ENCODE measurements at places on chromosomes 1 and 21.

- DNase-seq = no peak
Observed at GRCh38 chr1:225812488-225813213, 2.7 kb downstream of the EPHX1 start.

DNA sequence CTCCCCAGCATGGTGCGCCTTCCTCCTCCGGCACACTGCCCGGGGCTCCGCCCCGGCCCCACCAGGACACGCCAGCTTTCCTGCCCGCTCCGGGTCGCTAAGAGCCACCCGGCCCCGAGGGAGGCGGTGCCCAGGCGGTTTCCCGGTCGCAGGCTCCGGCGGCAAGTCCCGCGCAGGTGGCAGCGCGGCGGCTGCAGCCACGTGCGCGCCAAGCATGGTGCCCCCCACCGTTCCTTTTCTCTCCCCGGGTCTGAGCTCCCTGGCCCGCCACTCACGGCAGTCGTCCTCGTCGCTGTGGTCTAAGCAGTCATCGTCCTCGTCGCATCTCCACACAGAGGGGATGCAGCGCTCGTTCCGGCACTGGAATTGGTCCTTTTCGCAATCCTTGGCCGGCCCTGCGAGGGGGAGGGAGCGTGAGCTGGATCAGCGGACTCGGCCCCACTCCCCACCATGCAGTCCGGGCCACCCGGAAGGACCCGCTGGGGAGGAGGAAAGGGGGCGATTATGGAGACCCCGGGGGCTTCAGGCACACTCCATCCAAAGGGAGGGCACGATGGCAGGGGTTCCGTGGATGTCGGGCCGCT, 1.2 kb downstream of the LRP8 start:
- peak; percentile 13 for DNase-seq

- DNase-seq = no peak
Observed at GRCh38 chr1:184900507-184900906, 73.8 kb downstream of the NIBAN1 start.

GRCh38 chr1:240310226-240310925, 218.7 kb downstream of the FMN2 start:
- DNase-seq = no peak

GRCh38 chr1:59261537-59261936, 35.4 kb upstream of the FGGY start:
- no peak for DNase-seq

- DNase-seq = peak; percentile 60
Observed at GRCh38 chr1:32981003-32981901, 16.6 kb upstream of the RNF19B start.

GRCh38 chr1:4794020-4794780, 139.8 kb downstream of the AJAP1 start:
- DNase-seq = no peak

DNA sequence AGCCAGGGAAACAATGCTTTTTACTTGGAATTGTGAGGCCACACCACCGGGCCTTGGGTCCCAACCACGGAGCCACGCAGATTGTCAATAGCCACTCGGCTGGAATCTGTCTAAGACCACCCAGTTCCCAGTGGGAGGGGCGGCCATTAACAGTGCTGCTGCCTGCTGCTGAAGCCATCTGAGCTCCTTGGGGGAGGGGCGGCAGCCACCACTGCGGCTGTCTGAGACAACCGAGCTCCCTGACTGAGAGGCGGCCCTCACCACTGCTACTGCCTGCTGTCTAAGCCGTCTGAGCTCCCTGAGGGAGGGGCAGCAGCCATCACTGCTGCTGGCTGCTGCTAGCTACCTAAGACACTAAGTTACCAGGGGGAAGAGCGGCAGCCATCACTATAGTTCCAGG, 64.3 kb downstream of the DMRTA2 start:
- no peak for DNase-seq

GRCh38 chr21:29074007-29074376, 544 bp upstream of the CCT8 start:
- DNase-seq = no peak

GRCh38 chr1:169124459-169124858, 18.0 kb downstream of the ATP1B1 start:
- no peak for DNase-seq

DNA sequence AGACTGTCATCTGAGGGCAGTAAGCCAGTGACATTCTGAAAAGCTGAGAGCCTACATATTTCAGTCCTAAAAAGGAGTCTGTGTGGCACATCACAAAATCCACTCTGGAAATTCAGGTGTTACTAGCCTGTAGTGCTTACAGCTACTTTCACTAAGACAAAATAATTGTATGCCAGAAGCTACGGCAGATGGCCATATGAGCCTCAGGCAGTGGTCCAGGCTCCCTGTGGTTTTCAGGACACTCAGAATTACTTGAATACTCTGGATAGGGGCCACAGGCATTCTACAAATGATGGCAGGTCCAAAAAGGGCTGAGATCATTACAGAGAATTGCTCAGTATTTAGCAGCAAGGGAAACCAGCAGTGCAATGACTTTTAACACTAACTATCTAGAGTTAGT, 527.1 kb downstream of the MRPL39 start:
- no peak for DNase-seq

DNA sequence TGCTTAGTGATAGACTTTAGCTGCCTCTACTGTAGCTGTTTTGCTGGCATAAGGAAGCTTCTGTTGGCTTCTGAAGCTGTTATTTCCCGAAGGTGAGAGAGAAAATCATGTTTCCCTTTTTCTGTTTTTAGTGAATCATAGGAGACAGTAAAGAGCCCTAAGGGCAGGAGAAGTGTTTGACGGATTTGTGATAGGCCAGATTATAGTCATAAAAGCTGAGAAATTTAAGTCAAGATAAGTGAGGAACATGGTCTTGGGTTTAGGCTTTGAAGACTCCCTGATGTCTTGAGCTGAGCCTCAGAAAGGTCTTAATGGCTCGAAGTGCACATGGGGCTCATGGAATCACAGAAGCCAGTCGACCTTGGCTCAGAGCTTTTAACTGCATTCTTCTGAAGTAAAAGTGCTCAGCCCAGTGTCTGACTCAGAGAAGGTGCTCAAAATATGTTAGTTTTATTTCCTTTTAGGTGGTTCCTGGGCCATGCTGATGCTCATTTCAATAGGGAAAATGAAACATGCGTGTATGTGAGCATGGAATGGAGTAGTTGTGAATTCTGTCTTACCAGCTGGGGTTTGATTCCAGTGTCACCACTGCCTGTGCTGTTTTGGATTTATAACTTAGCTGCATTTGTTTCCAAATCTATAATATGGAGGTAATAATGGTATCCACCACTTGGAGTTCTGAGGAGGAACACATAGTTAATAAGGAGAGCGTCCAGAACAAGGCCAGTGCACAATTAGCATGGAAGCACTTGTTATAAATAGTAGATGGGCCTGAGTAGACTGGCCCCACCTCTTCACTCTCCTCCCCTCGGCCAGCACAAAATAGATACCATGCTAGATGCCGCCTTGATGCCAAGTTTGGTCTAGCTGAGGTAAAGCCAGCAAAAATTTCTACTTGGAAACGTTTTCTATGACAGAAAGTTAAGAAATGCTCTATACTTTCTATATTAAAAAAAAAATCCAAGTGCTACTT, 99.2 kb downstream of the C1orf21 start:
- no peak for DNase-seq

Data from activated T-cell treated with anti-CD3 and anti-CD28 coated beads for 24 hours (primary cell).